NCI-H1092 treated with DMSO at 0.1 percent for 48 hours (cell line): ENCODE measurements at places on chromosomes 7 and 10.

- no peak for DNase-seq
Observed at GRCh38 chr10:101693651-101693977, 1.4 kb downstream of the FBXW4 start.

GRCh38 chr10:132939957-132940790, 2.2 kb downstream of the CFAP46 start:
- no peak for DNase-seq

DNA sequence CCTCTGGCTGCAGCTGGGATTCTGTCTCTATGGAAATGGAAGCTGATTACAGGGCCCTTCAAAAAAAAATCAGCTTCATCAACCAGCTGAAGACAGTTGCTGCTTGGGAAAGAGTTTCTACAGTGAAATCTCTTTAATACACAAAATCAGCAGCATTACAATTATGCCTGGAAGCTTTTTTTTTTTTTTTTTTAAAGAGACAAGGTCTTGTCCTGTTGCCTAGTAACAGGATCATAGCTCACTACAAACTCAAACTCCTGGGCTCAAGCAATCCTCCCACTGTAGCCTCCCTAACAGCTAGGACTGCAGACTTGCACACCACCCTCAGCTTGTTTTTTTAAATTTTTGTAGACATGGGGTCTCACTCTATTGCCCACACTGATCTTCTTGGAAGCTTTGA, 94.5 kb downstream of the OR13A1 start:
- DNase-seq = no peak

- DNase-seq = no peak
Observed at GRCh38 chr7:41002741-41003610, 699.9 kb downstream of the INHBA start.

DNA sequence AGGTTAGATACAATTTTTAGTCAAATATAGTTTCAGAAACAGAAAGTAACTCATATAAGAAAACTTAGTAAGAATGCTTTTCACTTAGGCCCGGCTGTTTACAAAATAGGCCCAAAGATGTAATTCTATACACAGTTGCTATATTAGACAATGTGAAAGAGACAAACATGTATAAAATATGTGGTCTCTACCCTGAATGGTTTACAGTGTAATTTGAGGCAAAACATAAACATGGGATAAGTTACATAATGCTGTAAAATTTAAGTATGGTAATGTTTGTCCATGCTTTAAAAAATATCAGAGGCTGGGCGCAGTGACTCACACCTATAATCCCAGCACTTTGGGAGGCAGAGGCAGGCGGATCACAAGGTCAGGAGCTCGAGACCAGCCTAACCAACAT, 18.7 kb downstream of the KRIT1 start:
- no peak for DNase-seq

DNA sequence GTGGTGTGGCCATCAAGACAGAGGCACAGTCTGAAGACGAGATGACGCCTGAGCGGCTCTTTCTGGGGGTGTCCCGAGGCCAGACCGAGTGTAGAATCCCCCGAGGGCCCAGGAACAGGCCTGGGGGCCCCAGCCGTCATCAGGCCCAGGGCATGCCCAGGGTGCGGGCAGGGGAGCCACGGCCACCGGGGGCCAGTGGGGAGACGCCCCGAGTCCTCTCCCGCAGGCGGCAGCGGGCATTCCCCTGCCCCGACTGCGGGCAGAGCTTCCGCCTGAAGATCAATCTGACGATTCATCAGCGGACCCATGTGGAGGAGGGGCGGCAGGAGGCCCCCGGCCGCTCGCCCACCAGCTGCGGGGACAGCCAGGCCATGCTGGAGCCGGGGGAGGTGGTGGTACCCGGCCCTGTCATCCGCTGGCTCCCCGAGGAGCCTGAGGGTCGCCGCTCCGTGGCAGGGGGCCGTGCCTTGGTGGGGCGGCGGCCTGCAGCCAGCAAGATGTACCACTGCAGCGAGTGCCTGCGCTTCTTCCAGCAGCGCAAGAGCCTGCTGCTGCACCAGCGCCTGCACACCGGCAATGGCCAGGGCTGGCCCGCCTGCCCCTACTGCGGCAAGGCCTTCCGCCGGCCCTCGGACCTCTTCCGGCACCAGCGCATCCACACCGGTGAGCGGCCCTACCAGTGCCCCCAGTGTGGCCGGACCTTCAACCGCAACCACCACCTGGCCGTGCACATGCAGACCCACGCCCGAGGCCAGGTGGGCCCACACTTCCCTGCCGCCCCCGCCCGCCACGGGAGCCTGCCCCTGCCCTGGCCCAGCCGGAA, 19.7 kb downstream of the ZNF783 start:
- DNase-seq = no peak

- DNase-seq = no peak
Observed at GRCh38 chr10:50529660-50530059, 94.1 kb downstream of the SGMS1 start.

- DNase-seq = no peak
Observed at GRCh38 chr7:15857026-15857425, 170.5 kb upstream of the MEOX2 start.

DNA sequence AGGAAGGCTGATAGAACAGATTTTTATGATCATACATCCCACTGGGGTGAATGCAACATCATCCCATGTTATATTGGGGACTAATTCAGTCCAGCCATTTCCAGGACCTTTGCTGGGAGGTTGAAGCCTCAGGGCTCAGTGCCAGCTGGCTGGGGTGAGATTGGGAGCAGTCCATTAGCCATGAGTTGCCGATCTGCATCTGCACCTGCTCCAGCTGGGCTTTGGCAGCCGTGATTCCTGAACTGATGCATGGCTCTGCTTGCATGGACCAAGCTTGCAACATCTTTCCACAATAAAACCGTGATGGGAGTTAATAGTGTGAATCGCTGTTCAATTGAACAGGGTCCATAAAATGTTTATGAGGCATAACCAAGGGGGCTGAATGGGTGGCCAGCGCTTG, 346.9 kb downstream of the TYW1 start:
- DNase-seq = peak; percentile 84

- DNase-seq = no peak
Observed at GRCh38 chr10:116866987-116867595, 17.8 kb downstream of the ENO4 start.

DNA sequence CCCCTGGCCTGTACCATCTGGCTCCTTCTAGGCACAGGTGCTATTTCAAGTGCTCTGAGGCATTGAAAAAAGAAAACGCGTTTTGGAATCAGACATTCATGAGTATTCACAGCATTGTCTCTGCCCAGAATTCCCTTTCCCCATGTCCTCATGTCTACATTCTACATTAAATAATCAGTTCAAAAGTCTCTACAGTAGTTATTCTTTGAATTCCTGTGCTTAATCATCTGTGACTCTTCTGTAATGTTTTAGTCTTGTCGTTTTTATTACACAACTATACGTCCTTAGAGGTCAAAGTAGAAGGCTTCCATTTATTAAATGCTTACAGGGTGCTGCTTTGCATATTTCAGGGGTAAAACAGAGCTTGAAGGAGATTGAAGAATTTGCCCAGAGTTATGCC, 95.7 kb downstream of the BICC1 start:
- no peak for DNase-seq

DNA sequence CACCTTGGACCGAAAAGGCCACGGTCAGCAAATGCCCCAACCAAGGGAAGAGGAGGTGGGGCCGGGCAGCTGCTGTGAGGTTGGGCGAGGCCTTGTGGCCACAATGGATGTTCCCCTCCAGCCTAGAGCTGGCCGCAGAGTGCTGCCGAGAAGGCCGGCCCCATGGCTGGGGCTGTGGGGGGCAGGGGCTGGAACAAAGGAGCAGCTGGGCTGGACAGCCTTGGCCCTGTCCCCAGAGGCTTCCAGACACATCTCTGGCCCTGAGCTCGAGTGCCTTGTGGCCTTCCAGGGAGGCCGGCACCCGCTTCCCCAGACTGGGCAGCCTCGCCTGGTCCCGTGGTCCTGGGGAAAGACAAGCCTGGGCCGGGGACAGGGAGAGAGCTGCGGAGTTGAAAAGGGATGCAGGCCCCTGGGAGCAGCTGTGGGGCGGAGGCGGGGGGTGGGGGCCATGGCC, 88.0 kb downstream of the PDGFA start:
- no peak for DNase-seq

DNA sequence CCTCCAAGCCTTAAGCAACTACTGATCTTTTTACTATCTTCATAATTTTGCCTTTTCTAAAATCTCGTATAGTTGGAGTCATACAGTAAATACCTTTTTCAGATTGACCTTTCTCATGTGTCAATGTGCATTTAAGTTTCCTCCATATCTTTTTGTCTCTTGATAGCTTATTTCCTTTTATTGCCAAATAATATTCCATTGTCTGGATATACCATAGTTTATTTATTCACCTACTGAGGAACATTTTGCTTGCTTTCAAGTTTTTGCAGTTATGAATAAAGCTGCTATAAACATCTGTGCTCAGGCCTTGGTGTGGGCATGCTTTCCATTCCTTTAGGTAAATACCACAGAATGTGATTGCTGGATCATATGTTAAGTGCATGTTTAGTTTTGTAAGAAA, 161.2 kb upstream of the GNAI1 start:
- no peak for DNase-seq

- peak; percentile 91 for DNase-seq
Observed at GRCh38 chr7:154684666-154685563, 318.0 kb downstream of the PAXIP1 start.

DNA sequence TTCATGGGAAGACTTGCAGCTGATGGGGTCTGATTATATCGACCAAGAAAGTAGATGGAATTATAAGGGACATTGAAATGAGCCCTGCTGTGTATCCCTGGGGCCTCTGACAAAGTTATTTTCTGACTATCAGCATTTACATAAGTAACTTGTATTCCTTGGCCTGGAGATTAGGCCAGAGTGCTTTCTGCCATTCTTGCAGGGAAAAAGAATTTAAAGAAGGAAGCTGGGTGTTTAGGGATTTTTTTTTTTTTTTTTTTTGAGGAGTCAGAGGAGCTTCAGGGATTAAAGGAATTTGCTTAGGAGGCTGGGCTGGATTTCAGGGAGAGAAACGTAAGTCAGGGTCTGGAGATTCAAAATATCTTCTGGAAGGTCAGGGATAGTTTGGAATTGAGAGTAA, 4.6 kb downstream of the SPAM1 start:
- no peak for DNase-seq

GRCh38 chr7:6393667-6394056, 54.1 kb downstream of the DAGLB start:
- no peak for DNase-seq

DNA sequence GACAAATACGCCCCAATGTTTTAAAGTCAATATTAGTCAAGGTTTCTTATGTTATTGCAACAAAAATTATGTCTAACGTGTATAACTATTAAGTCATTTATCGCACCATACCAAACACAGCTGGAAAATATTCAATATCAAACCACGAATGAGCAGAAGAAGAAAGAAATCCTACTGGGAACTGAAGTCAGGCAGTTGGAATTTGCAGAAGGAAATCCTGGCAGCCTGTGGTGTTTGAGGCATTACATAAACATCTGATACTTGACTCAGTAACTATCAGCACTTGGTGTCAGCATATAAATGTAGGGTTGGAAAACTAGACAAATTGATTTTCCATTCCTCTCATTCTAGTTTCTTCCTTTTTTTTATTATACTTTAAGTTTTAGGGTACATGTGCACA, 83.4 kb upstream of the NUPR2 start:
- no peak for DNase-seq

DNA sequence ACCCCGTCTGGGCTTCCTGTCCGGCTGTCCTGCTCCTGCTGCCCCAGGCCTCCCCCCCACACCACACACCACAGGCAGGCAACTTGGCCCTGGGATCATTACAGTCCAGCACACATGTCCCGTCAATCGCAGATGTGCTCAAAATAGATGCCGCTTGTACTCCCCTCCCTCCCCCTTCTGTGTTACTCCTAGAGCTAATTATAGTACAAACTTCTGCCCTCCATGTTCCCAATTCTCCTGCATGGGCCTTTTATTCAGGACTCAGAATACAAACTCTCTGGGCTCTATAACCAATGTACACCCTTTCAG, at the start of gene SYNPO2L:
Gene SYNPO2L, minus strand, starts transcription at position 40 of the 309 bp plus-strand sequence. CDS start 107 bp downstream, outside the sequence.
- DNase-seq = no peak

DNA sequence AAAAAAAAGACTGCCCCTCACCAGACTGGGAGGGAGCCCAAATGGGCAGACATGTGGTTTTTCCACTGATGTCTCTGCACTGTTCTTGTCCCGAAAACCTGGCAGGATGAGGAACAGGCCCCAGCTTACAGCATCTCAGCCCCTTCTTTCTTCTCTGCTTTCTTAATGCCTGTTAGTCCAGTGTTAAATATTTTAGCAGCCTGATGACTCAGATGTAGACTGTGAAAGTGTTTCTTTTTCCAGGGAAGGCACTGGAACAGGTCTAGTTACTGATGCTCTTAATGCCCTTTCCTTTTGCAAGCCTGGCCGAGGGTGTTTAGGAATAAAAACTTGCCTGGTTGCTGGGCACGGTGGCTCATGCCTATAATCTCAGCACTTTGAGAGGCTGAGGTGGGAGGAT, 107.7 kb downstream of the TACC2 start:
- DNase-seq = no peak

GRCh38 chr10:77926566-77927401, at the start of gene DLG5:
TSS of gene DLG5 (minus strand) at chr10:77926755. CDS start at chr10:77926520, 235 bp downstream.
- no peak for DNase-seq

GRCh38 chr10:113858541-113858940, 4.1 kb downstream of the NHLRC2 start:
- DNase-seq = no peak

DNA sequence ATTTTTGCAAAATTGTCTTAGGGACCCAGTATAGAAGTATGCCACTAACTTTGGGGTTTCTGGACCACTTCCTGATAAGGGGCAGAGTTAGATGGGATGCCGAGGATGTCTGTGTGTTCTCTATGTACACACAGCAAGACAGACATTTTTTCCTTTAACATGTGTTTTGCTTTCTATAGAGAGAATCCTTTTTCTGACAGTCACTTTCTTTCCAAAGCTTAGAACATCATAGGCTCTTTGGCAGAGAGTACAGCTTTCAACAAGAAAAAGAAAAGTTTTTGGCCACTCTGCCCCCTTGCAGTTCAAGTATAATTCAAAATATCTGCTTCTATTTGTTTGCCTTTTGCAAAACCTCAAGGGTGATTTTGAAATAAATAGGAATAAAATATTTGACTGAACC, 44.1 kb downstream of the PAPSS2 start:
- DNase-seq = no peak

DNA sequence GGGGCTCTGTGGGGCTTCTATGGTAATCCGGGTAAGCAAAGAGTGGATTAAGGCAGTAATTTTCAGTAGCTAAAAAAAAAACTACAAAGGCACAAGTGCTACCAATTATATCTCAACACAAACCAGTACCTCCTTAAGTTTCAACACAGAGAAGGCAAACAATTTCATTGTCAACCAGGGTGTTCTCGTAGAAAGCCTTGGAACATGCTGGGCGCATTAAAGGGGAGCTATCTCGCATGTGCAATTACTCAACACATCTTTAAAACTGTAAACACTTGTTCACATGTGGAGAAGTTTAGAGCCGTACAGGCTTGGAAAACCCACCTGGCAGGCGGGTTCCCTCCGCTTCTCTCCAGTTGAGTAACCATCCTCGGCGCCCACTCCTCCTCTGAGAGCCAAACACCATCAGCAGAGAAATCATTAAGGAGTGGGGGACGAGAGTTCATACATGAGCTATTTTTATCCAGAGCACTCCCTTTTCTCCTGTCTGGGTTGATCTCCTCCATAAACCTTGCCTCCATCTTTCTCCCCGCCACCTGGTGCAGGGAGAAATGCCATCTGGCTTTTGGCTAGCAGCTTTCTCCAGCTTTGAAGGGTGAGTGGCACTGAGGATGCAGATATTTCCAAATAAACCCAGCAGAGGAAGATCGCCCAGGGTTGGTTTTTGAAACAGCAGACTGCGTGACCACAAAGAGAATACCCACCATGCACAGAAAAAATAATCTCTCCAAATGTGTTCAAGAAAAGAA, 287.1 kb downstream of the WDR11 start:
- no peak for DNase-seq
